SK-N-SH (cell line): ENCODE measurements at places on chromosomes 13 and 19.

DNA sequence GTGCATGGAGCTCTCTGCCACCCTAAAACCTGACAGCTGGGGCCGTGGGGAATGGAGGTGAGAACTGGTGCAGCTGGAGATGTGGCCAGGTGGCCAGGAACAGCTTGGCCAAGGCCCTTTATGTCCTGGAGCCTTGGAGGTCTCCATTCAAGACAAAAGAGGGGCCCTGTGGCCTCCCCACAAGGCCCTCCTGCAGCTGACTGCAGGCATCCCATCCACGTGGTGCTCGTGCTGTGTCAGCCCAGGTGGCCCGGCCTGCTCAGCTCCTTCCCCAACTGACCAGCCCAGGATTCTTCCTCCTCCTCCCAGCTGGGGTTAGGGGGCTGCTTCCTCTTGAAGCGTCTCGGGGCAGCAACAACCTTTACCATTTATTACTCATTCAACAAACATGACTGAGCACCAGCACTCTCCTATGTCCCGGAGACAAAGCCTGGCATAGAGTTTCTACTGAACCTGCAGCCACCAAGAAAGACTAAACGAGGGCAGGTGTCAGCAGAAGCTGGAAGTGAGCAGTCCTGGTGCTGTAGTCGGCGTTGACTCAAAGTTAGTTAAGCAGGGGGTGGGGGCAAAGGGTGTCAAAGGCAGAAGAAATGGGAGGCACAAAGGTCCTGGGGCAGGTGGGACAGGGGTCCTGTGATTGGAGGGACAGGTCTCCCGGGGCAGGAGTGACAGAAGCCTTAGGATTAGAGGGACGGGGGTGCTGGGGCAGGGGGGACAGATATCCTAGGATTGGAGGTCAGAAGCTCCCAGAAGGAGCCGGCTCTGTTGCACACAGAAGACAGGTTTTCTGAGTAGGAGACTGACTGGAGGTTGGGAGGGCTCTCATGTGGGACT, 23.3 kb upstream of the C13orf46 start:
- DNase-seq, result no peak

GRCh38 chr13:35512271-35512920, 35.9 kb upstream of the MAB21L1 start:
- no peak for DNase-seq

GRCh38 chr13:101382086-101382485, 34.2 kb downstream of the NALCN start:
- no peak for DNase-seq

GRCh38 chr19:43809762-43810696, 7.8 kb upstream of the LYPD5 start:
- DNase-seq, result peak; percentile 55

- peak; percentile 77 for DNase-seq
Measured at GRCh38 chr19:4555657-4556561, 3.6 kb downstream of the SEMA6B start.

DNA sequence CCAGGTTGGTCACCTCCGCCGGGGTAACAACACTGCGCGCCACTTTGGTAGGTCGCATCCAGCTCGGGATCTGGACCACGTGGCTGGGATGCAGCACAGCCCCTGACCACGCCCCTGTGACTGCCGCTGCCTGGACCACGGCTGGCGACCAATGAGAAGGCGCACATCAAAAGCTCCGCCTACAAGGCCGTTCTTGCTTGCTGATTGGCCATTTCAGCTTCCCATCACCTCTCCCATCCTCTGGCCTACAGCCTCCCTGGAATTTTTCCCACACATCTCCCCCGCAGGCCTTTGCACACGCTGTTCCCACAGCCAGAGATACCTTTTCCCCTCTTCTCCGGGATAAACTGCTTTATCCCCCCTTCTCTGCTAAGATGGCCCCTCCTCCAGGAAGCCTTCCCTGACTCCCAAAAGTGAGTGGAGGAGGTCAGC, 12.5 kb upstream of the MAP1S start:
- peak; percentile 87 for DNase-seq

DNA sequence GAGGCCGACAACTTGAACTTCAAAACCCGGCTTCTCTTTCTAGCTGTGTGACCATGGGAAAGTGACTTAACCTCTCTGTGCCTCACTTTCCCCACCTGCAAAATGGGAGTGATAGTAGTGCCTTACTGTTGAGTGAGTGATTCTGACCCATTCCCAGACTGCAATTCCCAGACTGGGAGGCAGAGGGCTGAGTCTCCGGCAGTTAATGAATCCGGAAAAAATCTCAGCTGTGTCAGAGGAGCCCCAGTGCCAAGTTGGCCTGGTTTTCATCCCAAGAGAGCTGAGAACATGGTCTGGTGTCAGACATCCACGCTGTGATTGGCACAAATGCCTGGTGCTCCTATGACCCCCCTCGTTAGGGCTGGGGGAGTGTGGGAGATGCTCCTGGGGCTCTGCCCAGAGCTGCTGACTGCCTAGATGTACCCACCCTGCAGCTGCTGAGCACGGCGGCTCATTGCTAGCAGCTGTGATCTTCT, 50.0 kb downstream of the PIN1 start:
- DNase-seq, result peak; percentile 32

GRCh38 chr13:78784014-78784750, 125.2 kb upstream of the OBI1 start:
- DNase-seq, result no peak

DNA sequence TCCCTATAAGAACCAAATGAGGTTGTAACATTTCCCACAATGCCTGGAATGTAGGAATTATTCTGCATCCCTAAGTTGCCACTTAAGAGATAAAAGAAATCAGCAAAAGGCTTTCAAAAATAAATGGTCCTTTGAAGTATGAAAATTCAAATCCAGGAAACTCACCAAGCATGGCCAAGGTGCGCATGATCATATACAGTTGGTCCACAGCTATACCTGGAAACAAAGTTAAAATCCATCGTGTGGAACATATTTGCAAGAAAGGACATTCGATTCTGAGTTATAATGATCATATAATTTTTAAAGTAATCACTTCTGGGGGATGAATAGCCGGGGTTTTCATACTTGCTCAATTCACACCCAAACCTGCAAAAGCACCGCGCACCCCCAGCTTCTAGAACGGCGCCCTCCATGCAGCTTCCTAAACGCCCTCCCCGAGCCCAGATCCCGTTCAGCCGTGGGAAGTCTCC, 525 bp downstream of the CARS2 start:
- DNase-seq, result no peak

DNA sequence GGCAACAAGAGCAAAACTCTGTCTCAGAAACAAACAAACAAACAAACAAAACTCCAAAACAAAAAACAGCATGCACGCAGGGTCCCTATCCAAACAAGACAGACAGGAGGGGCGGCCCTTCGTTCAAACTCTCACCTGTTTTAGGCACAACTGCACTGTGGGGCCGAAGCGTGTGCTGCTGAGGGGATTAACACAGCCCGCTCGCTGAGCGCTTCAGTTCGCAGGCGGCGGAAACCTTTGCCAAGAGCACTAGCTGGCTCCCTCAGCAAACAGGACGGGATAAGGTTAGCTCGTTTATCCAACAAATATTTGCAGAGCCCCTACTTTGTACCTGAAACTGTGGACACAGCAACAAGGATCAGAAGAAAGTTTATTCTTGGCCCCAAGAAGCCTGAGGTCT, 1.6 kb upstream of the ADPRHL1 start:
- DNase-seq, result no peak

DNA sequence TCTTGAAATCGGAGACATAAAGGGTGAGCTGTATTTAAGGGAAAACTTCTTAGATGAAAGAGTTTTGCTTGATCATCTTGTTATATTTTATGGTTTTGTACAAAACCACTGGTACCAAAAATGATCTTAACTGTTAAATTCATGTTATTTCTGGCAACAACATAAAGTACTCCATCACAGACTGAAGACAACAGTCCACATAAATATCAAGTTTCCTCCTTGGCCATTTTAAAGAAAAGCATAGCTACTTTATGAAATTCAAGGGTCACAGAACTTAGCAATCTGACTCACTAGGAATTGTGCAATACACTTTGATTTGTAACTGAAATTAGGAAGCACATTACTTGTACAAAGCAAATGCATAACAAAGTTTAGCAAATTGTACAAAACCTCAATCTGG, 66.3 kb downstream of the TBC1D4 start:
- DNase-seq, result no peak

- DNase-seq, result no peak
Measured at GRCh38 chr13:40146063-40146462, 490.6 kb downstream of the COG6 start.

DNA sequence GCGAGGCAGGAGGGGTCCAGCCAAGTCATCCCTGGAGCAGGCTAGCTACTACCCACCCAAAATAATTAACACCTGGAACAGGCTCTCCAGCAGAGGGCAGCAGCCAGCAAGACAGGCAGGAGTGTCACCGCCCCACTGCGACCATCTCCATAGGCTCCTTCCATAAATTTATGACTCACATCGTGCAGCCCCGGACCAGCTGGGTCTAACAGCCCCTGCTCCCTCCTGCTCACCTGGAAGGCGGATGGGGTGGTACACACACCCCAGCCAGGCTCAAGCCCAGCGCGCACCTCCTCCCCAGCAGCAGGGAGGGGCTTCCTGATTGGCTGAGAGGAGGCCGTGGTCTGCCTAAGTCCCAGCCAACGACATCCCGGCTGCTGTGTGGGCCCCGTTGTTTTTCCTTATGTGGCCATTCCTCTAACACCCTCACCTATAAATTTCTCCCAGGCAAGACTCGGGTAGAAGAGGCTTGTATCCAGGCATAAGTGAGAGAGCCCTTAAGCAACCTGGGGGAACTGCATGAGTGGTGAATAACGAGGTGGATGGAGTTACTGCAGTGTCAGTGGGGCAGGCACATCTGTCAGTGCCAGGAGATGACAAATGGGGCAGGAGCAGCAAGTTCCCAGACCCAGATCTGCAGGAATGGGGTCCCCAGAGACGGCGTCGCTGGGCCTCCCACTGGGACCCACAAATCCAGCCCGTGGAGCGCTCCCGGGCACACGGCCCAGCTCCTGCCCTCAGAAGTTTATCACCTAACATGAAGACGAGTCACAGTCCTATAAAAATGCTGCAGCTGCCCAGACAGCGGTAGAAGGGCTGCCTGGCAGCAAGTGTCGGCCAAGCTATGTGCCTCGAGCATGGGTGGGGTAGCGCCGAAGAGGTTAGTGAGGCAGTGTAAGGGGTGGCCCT, 43.1 kb downstream of the CEBPG start:
- peak; percentile 87 for DNase-seq

DNA sequence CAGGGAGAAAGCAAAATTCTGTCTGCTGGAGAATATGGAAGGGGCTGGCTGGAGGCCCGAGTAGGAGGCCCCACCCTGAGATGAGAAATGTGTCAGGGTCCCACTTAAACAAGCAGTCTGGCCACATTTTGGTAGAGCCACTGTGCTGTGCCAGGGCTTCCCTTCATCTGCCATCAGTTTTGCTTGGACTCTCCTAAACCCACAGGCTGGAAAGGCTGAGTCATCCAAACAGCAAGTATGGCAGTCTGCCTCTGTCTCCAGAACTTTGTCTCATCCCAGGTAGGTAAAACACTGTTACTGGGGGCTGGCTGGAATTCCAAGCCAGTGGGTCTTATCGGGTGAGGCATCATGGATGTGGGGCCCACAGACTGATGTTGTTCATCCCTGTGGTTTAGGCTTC, 1390.6 kb downstream of the UQCRFS1 start:
- DNase-seq, result no peak

DNA sequence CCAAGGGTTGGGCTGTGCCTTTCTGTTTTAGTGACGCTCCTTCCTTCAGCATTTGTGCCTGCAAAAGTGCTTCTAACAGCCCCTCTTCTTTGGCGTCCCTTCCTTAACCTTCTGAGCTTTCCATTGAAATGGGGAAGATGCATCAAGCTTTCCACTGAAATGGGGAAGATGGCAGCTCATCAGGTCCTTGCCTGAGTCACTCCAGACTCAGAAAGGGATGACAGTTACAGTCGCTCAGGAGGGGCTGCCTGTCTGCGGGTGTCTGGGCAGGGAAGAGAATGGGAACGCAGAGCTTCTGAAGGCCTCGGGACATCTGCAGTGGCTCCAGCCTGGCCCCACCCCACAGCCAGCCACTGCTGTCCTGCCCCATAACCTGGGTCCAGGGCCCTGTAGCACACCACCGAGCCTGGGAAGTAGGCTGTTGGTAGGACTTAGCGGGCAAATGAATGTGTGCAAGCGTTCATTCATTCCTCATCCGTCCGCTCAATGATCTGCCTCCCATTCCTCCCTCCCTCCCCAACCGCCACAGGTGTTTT, 9.8 kb downstream of the AP1M1 start:
- no peak for DNase-seq

GRCh38 chr19:40703029-40703755, 12.7 kb upstream of the NUMBL start:
- no peak for DNase-seq

DNA sequence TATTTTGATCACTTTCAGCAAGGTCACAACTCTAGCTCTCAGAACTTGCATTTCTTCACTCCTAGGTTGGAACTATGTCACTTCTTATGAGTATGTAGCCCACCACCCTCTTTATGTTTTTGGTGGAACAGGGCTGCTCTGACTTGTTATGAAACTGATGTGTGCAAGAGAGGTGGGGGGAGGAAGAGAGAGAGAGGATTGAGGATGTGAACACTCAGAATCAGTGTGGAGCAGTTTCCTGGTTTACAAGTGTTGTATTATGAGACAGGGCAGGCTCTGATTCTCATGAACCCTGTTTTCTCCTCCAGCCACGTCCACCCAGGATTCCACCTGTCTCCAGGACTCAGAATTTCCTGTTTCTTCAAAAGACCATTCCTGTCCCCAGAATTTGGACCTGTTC, 16.1 kb downstream of the ZNF317 start:
- DNase-seq, result no peak

GRCh38 chr19:4983346-4984105, 14.6 kb downstream of the KDM4B start:
- DNase-seq, result no peak

DNA sequence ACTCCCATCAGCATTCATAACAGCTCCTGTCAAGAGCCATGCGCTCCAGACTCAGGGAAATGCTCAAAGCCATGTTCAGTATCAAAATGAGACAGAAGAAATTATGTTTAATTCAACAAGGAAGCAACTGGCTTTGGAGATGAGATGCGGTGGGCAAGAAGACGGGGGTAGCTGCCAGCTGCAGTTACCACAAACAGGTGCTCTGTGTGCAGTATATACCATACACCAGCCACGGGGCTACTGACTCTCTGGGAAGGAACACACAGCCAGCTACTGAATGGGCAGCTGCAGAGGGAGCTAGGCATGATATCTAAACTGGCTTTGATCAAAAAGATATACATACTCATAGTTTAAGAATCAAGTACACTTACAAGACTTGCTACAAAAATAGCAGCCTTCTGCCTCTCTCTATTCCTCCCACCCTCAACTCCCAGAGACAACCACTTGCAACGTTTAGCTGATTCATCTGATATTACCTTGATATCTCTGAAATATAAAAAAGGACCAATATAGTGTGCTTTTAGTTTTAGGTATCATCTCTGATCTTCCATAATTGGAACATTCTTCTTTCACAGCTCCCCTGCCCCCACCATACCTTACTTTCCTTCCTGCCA, 593.0 kb downstream of the UQCRFS1 start:
- no peak for DNase-seq

- no peak for DNase-seq
Measured at GRCh38 chr13:106376401-106377112, 158.9 kb downstream of the EFNB2 start.
